ENCODE measurements at places on chromosomes 7 and 10.

GRCh38 chr10:47224546-47225218, 75.3 kb upstream of the GDF10 start:
- no peak for DNase-seq

DNA sequence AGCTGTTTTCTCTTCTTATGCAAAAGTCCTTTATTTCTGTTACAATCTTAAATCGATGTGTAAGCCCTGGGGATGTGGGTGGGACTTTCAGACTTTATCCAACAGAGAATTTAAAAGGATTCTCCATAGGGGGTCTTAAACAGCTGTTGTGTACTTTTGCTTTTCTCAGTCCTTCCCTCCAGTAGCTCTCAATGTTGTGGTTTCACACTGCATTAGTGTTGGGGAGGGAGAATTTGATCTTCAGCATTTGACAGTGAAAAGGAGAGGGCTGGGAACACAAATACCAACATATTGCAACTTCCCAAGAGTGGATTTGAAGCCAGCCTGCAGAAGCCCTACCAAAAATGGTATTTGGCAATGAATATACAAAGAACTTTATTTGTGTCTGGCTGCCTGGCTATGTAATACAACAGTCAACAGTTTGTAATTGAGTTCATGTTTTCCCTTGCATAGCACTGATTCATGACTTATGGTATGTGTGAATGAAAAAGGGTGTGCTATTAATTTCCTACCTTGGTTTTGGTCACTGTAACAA, 80.1 kb upstream of the CAPZA2 start:
- DNase-seq, result no peak

- no peak for DNase-seq
Measured at GRCh38 chr10:44828508-44829142, 82.5 kb upstream of the TMEM72 start.

GRCh38 chr7:105365541-105366534, 22.9 kb downstream of the SRPK2 start:
- no peak for DNase-seq

DNA sequence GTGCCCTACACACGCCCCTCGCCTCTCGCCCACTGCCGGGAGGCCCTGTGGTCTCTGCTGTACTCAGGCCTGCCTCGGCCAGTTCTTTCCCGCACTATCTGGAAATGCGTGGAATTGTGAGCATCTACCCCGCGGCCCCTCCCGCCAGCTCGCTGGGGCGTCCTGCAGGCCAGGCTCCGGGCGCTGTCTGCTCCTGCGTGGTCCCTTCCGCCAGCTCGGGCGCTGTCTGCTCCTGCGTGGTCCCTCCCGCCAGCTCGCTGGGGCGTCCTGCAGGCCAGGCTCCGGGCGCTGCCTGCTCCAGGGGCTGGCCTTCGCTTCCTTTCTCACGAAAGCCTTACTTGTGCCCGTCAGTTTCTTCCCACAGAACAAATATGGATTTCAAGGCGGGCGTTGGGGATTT, 14.9 kb downstream of the GET4 start:
- no peak for DNase-seq

- DNase-seq, result no peak
Measured at GRCh38 chr7:66739953-66740301, 606 bp upstream of the RABGEF1 start.

DNA sequence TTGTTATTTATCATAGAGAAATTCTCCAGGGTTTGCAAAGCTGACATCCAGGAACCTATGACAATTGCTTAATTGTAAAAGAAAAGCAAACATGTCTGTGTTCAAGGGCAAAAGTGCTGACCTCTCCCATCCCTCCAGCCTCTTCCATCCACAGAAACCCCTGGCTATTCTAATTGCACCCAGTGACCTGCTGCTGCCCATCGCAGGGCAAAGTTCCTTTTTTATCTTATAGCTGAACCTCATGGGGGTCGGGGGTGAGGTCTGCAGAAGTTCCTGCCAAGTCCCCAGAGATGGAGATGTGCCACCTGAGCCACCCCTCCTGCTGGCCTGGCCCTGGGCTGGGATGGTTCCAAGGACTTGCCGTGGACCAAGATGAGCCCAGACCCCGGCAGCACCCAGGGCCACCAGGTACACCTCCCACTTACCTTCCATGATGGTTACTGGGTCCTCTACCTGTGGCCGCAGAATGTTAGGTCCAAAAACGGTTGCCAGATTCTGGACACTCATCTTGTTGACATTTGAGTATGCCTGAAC, 146.5 kb downstream of the MAPK8 start:
- no peak for DNase-seq

DNA sequence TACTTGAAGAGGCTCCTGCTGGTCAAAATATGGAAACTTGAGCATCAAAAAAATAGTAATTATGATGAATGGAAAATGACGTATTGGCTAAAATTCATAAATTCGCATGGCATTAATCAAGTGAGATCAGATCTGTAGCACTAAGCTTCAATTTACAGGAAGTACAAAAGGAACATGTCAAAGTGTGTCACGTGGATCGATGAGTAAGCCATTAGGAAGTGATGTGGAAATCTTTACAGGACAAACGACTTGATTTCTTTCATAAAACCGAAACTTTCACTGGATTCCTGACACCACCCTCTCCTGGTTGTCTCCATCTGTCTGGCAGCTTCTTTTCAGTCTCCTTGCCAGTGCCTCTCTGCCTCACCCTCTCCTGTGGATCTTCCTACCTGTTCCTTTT, 25.8 kb downstream of the AKR1C8 start:
- no peak for DNase-seq
